Gastrocnemius medialis (tissue), 4 donors: ENCODE measurements at places on chromosomes 2 and 18. TPM values are rescaled to one million over a fixed set of nuclear protein-coding genes. Genes with fewer than 3 reads are reported as not detected.

GRCh38 chr2:31302940-31303563 is 69.1 kb downstream of the EHD3 start:
- no peak for DNase-seq

GRCh38 chr2:201807452-201807999 is 1.2 kb downstream of the CDK15 start:
- peak; percentile 36 for DNase-seq

DNA sequence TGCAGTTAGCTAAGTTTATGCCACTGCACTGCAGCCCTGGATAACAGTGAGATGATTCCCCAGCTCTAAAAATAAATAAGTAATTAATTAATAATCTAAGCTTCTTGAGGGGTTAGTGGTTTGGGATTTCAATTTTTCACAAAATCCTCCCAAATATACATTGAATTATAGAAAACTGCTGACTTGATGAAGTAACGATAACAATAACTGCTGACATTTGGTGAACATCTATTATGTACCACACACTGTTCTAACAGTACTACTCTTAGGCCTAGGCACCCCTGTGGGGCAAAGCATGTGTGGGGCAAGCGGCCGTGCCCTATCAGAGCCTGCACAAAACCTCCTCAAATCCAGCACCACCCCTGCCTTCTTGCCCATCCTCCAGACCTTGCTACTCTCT is 245.8 kb upstream of the EPHA4 start:
- no peak for DNase-seq

DNA sequence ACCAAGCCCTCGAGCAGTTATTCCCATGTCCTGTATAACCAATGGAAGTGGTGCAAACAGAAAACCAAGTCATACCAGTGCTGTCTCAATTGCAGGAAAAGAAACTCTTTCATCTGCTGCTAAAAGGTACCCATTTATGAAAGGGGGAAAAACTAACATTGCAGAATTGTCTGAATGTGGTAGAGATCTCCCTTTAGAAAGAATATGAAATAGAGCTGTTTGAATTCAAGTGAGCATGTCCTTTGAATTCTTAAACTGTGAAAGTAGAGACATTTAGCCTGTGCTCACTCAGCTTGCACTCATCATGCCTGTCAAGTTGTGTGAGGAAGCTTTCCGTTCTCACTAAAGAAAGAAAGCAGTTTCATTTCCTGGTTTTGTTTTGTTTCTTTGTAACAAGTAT is 87.4 kb downstream of the EML4 start:
- DNase-seq, result no peak

DNA sequence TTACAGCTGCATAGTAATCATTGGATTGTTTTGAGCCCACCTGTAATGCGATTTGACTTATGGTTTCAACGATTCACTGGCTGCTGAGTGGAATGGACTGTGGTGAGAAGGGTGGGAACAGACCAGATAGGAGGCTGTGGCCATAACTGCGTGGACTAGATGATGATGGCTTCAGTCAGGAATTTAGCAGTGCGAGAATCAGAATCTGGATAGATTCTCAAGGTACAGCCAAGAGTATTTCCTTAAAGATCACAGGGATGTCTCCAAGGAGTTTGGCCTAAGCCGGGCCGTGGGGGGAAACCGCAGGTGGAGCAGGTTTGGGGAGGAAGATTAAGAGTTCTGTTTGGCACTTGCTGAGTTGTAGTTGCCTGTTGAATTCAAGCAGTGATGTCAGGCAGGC is 44.0 kb upstream of the CHMP1B start:
- no peak for DNase-seq

GRCh38 chr2:145350011-145350410 is 830.1 kb upstream of the ZEB2 start:
- no peak for DNase-seq

- DNase-seq, result no peak
These were observed 558.6 kb upstream of the HS6ST1 start for GRCh38 chr2:128876986-128877983.

- no peak for DNase-seq
These were observed 3.0 kb downstream of the EXOC6B start for GRCh38 chr2:72822794-72823193.

DNA sequence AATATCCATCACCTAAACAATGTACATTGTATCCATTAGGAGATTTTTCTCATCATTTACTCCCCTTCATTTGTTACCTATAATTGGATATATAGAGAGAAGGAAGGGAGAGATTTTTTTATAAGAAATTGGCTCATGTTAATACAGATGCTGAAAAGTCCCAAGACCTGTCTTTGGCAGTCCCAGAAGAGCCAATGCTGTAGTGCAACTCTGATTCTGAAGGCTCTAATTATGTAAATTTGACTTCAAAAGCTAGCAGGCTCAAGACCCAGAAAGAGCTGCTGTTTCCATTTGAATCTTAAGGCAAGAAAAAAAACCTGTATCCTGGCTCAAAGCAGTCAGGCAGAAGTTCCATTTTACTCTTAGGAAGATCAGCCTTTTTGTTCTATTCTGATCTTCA is 1245.5 kb upstream of the FAM98A start:
- DNase-seq, result no peak

PIAS2 gene
- 14.9 TPM for total RNA-seq

MAP3K19 gene
- total RNA-seq, result not detected

HRH4 gene
- not detected for total RNA-seq

UGP2 gene
- 398 TPM for total RNA-seq

POMC gene
- 3.1 TPM for total RNA-seq

VWC2L gene
- not detected for total RNA-seq

NPHP1 gene
- 4.2 TPM for total RNA-seq

REG3G gene
- not detected for total RNA-seq
